ENCODE measurements at places on chromosomes 7 and 10. TPM values are rescaled to one million over a fixed set of nuclear protein-coding genes. Genes with fewer than 3 reads are reported as not detected.

ZNF37A gene
- total RNA-seq = 18.5 TPM

LRRC17 gene
- total RNA-seq = 32.2 TPM

GRCh38 chr7:43439631-43440401, 143.1 kb upstream of the STK17A start:
- no peaks in the 10 kb centered on the region for H3K27me3 ChIP-seq
- H3K4me1 ChIP-seq = no peaks in the 10 kb centered on the region
- H3K27ac ChIP-seq = no peak overlapping the region

GRCh38 chr10:118799777-118800176, 45.0 kb upstream of the CACUL1 start:
- no peak for DNase-seq
- no peak overlapping the region for H3K4me3 ChIP-seq
- H3K27me3 ChIP-seq = no peaks in the 10 kb centered on the region

DNA sequence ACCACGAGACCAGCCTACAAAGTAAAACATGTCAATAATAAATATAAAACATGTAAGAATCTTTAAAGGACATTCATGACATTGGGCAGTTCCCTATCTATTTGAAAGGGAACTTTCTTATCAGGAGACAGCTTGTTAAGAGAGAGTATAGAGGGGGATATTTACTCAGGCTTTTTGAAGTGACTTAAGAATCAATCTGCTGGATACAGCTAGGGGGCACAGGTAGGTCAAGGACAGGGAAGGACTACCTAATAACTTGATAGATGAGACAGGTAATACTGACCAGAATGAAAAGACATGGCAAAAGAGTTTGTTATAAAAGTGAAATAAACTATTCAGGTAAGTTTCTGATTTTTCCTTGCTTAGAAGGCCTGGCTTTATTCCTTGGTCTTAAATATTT, 21.8 kb upstream of the LRRD1 start:
- no peaks in the 10 kb centered on the region for H3K36me3 ChIP-seq
- no peak for DNase-seq
- no peak overlapping the region for H3K4me3 ChIP-seq
- no peaks in the 10 kb centered on the region for H3K4me1 ChIP-seq
- no peaks in the 10 kb centered on the region for H3K27me3 ChIP-seq

GLCCI1 gene
- total RNA-seq = 12.7 TPM

DNA sequence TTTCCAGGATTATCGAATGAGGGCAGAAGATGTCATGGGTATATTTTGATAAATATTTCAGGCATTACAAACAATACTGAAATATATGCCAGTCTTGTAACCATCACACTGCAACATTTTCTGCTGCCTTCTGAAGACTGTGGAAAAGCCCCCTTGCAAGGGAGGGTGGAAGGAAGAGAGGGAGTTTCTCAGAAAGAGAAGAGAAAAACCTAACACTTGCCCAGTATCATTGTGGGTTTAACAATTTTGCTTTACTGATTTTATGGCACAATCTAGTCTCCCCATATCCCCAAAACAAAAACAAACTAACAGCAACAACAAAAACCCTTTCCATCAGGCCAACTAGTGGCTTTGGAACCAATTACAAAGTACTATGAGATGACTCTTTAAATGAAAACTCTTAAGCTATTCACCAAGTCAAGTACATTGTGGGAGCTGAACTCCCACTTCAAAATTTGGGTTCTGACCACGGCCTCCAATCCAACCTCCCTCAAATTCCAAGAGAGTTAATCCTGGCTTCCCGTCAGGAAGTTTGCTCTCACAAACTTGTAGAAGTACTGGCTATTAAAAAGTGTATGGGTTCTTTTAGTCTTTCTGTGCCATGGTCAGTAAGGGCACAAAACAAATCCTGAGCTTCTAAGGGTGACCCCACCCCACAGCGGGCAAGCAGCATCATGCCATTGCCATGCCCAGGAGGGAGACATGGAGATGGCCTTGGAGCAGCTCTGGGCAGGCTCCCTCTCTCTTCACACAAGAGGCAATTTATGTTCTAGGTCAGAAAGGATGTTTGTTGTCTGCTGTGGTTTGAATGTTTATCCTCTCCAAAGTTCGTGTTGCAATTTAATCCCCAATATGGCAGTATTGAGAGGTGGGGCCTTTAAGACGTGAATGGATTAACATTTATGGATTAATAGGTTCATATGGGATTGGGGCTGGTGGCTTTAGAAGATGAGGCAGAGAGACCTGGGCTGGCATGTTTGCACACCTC, 96.3 kb downstream of the JAZF1 start:
- no peaks in the 10 kb centered on the region for H3K36me3 ChIP-seq
- H3K27ac ChIP-seq = no peak overlapping the region
- H3K4me1 ChIP-seq = peaks cover 10% of the 10 kb centered on the region
- H3K4me3 ChIP-seq = no peak overlapping the region
- DNase-seq = no peak
- no peaks in the 10 kb centered on the region for H3K27me3 ChIP-seq

Data from ovary (tissue), 10 donors.